ENCODE measurements at places on chromosomes 3 and 15. TPM values are rescaled to one million over a fixed set of nuclear protein-coding genes. Genes with fewer than 3 reads are reported as not detected.

The CEP19 gene
- polyA plus RNA-seq = 1.4 TPM

The ITIH1 gene
- polyA plus RNA-seq = not detected

The STARD9 gene
- polyA plus RNA-seq = 3.3 TPM

The ZPLD1 gene
- polyA plus RNA-seq = not detected

The HTD2 gene
- 10.8 TPM for polyA plus RNA-seq

DNA sequence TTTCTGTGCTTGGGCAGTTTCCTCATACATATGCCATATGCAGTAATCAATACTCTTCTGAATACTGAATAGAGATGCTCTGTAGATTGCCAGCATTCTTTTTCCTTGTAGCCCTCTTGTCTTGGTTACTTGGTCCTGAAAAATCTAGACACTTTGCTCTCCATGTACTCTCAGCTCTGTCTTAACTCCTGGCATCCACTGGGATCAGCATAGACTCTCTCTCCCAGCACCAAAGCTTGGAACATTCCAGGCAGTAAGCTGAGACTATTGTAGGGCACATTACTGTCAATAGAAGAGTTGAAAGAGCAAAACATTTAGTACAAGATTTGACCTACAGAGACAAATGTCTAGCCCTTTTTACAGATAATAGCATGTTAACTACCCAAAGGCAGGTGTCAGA is 1100.3 kb downstream of the TBL1XR1 start:
- DNase-seq = no peak
- no peaks in the 10 kb centered on the region for H3K4me1 ChIP-seq
- H3K36me3 ChIP-seq = no peaks in the 10 kb centered on the region
- H3K27me3 ChIP-seq = no peaks in the 10 kb centered on the region
- H3K27ac ChIP-seq = no peak overlapping the region
- H3K4me3 ChIP-seq = no peak overlapping the region

- H3K27me3 ChIP-seq = no peaks in the 10 kb centered on the region
- no peaks in the 10 kb centered on the region for H3K4me1 ChIP-seq
- H3K36me3 ChIP-seq = no peaks in the 10 kb centered on the region
- no peak for DNase-seq
- H3K27ac ChIP-seq = no peak overlapping the region
These were observed 81.4 kb downstream of the SEMA5B start for GRCh38 chr3:122946185-122946584.

DNA sequence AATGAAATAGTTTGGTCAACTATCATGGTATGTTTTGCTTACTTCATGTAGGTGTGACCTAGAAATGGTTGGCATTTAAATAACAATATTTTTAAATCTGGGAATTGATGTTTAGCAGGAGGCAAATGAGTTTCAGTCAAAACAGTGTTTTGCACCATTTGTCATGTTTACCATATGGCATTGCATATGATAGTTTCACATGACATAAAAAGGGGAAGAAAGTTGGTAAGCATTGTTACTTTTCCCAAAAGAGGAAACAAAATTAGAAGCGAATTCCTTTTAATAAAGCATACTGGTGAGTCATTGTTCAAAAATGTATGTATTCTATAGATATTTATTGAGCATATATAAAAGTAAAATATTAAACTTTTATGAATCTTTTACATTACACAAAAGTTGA is 2.3 kb downstream of the RNF13 start:
- no peak overlapping the region for H3K4me3 ChIP-seq
- no peak for DNase-seq
- H3K4me1 ChIP-seq = no peaks in the 10 kb centered on the region
- no peaks in the 10 kb centered on the region for H3K27me3 ChIP-seq
- no peak overlapping the region for H3K27ac ChIP-seq

DNA sequence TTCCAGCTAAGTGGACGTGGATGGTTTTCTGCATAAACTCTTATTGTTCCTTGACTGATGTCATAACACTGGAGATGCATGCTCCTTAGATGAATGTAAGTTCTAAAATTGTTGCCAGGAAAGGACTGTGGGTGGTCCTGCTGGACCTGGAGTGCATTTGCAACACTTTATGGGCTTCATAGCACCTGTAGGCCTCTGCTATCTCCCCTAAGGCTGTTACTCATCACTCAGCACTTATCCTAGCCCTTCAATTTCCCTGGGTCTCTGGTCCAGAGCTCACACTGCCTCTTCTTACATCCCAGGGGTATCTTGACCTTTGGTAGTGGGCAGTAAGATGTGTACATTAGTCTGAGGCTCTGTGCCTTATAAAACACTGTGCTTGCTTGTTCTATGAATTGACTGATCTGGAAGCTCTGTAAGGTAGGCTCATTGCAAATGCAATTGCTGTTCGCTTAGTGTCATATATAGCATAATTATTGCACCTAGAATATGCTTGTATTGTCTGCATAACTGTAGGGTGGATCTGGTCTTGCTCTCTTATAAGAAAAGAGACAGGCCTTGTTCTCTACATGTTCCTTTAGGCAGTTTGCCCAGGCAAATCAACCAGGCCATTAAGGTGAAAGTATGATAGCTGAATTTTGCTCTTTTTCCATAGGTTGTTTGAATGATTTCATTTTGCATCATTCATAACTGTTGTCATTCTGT is 35.8 kb downstream of the SLCO3A1 start:
- no peak for DNase-seq
- H3K4me3 ChIP-seq = no peak overlapping the region
- no peaks in the 10 kb centered on the region for H3K36me3 ChIP-seq
- H3K27ac ChIP-seq = no peak overlapping the region
- no peaks in the 10 kb centered on the region for H3K27me3 ChIP-seq
- no peaks in the 10 kb centered on the region for H3K4me1 ChIP-seq

- no peaks in the 10 kb centered on the region for H3K4me1 ChIP-seq
- H3K36me3 ChIP-seq = no peaks in the 10 kb centered on the region
- H3K27me3 ChIP-seq = no peaks in the 10 kb centered on the region
- H3K4me3 ChIP-seq = no peak overlapping the region
- H3K27ac ChIP-seq = no peak overlapping the region
- DNase-seq = no peak
These were observed 26.1 kb downstream of the POMGNT2 start for GRCh38 chr3:43079536-43080332.

DNA sequence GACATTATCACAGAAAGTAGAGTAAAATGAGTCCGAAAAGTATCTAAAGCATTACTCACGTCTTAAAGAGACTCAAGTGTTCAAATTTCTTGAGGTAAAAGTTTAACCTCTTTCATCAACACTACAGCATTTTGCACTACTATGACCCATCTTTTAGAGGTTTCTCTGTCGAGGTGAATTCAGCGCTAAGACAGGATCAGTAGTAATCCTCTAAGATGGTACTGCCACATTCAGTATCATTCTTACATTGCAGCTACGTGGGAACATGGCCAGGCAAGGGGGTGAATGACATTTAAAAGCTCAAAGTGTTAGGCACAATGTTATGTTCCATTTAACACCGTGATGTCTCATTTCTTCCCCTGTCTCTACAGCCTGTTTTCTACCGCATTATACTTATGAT is 210.8 kb downstream of the FMN1 start:
- H3K36me3 ChIP-seq = peaks cover 2% of the 10 kb centered on the region
- no peak overlapping the region for H3K27ac ChIP-seq
- no peaks in the 10 kb centered on the region for H3K4me1 ChIP-seq
- H3K4me3 ChIP-seq = no peak overlapping the region
- no peaks in the 10 kb centered on the region for H3K27me3 ChIP-seq

- no peaks in the 10 kb centered on the region for H3K27me3 ChIP-seq
- no peak overlapping the region for H3K4me3 ChIP-seq
- no peak for DNase-seq
- no peaks in the 10 kb centered on the region for H3K4me1 ChIP-seq
- H3K36me3 ChIP-seq = no peaks in the 10 kb centered on the region
These were observed 1501.6 kb downstream of the OTOL1 start for GRCh38 chr3:162998205-162998604.

DNA sequence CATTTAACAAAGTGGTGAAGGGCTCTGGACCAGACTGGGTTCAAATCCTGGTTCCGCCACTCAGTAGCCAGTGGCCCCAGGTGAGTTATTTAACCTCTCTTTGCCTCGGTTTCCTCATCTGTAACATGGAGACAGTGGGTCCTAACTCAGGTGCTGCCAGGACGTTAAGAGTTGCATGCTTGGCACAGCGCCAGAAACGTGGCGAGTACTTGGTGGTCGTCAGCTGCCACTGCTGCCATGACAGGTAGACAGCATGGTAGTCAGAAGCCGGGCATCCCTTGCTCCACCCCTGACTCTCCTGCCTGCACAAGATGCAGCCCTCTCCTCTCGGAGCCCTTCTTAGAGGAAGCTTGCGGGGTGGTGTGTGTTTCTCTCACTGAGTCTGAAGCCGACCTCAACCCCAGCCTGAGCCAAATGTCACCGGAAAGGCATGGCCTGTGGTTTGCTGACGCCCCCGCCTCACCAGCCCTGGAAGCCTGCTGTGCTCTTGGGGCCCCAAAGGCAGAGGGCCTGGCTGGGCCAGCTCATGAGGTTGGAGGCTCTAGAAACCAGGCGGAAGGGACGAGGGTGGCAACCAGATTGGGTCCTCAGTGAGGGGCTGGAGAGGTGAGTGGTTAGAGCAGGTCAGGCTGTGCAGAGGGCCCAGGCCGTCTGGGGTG is 160.8 kb upstream of the TLE3 start:
- no peaks in the 10 kb centered on the region for H3K27me3 ChIP-seq
- no peak overlapping the region for H3K4me3 ChIP-seq
- peak; percentile 73 for DNase-seq
- no peaks in the 10 kb centered on the region for H3K36me3 ChIP-seq
- no peaks in the 10 kb centered on the region for H3K4me1 ChIP-seq
- H3K27ac ChIP-seq = no peak overlapping the region

DNA sequence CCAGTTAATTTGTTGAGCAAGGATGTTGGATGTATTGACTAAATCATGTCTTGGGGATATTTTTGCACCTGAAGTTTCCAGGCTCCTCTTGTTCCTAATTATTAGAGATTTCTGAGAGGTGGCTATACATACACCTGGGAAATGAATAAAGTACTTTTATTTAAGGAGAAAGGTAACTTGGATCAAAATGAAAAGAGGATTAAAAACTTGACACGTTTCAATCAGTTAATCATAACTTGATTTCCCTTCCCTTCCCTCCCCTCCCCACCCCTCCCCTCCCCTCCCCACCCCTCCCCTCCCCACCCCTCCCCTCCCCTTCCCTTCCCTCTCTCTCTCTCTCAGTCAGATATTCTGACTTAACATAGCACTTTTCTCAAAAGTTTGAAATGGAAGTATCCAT is 126.3 kb downstream of the KCNH8 start:
- H3K27ac ChIP-seq = no peak overlapping the region
- no peaks in the 10 kb centered on the region for H3K27me3 ChIP-seq
- no peaks in the 10 kb centered on the region for H3K36me3 ChIP-seq
- no peaks in the 10 kb centered on the region for H3K4me1 ChIP-seq

DNA sequence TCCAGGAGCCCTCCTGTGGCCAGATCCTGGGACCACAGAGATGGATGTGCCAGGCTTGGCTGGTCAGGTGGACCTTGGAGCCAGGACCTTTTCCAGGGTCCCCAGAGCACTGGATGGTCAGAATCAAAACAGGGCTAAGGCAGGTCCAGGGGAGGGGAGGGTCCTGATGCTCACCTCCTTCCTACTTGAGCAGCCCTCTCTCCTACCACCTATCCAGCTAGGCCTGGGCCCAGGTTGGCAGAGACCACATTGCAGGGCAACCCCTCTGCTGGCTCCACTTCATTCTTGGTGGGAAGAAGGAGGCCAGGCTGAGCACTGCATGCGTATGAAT is 28.5 kb upstream of the SFMBT1 start:
- H3K36me3 ChIP-seq = no peaks in the 10 kb centered on the region
- no peak overlapping the region for H3K27ac ChIP-seq

DNA sequence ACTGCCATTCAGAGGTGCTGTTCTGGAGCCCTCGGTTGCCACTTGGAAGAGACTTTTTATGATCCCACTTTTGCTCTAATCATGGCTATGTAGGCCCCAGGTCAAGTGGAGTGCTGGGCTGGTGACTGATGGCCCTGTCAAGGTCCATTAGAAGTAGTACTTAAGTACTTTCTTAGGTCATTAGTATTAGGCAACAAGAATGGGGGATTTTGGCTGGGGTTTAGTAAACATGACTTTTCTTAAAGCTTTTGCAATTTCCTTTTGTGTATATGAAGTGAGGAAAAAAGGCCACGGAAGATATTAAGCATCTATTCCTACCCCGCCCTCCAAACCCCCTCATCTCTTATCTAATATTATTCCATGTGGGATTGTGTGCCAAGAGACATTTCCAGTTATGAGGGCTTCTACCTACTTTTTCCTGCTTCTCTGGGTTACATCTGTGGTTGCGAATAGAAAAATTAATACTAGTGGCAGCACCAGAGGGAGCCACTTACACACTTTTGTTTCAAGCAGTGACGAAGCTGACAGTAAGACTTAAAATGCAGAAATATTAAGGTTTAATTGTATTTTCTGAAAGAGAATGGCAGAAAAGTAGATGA is 13.9 kb downstream of the NLGN1 start:
- no peak for DNase-seq
- H3K27me3 ChIP-seq = no peaks in the 10 kb centered on the region
- no peaks in the 10 kb centered on the region for H3K4me1 ChIP-seq
- H3K27ac ChIP-seq = no peak overlapping the region
- no peaks in the 10 kb centered on the region for H3K36me3 ChIP-seq
- peak overlapping the region; percentile 11 for H3K4me3 ChIP-seq

DNA sequence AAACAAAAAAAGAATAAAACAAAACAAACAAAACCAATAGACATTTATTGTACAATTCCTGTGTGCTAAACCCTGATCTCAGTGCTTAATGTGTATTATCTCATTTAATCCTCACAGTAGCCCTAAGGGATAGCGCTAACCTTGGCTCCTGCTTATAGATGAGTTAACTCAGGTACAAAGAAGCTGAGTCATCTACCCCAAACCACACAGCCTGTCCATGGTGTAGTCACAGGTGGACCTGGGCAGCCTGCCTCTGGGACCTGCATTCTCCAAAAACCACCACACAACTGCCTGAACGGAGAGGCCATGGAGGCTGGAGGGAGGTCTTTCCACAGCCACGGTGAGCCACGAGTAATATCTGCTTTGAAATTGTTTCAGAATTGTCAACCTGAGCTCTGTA is 5.5 kb upstream of the CLN6 start:
- no peak for DNase-seq
- no peaks in the 10 kb centered on the region for H3K36me3 ChIP-seq
- H3K27ac ChIP-seq = no peak overlapping the region

DNA sequence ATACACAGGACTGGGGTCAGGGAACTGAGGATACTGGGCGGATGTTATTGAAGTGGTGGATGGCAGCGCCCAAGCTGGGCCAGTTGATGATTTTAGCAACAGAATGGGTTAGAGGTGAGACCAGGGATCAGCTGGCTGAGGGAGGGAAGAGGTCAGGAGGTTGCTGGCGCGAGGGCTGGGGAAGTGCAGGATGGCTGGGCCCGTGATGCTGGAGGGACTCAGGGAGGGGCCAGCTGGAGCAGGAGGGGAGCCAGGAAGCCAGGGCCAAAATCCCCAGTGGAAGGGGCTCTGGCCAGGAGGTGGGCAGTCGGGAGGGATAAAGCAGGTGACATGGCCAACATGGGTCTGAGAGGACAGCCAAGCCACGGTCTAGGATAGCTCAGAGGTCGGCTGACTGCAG is 178.0 kb downstream of the NSMCE3 start:
- H3K36me3 ChIP-seq = no peaks in the 10 kb centered on the region
- H3K4me1 ChIP-seq = no peaks in the 10 kb centered on the region
- H3K27ac ChIP-seq = no peak overlapping the region
